ENCODE measurements at places on chromosomes 3 and 15.

GRCh38 chr15:83436513-83437158 is 10.5 kb upstream of the SH3GL3 start:
- DNase-seq: no peak

DNA sequence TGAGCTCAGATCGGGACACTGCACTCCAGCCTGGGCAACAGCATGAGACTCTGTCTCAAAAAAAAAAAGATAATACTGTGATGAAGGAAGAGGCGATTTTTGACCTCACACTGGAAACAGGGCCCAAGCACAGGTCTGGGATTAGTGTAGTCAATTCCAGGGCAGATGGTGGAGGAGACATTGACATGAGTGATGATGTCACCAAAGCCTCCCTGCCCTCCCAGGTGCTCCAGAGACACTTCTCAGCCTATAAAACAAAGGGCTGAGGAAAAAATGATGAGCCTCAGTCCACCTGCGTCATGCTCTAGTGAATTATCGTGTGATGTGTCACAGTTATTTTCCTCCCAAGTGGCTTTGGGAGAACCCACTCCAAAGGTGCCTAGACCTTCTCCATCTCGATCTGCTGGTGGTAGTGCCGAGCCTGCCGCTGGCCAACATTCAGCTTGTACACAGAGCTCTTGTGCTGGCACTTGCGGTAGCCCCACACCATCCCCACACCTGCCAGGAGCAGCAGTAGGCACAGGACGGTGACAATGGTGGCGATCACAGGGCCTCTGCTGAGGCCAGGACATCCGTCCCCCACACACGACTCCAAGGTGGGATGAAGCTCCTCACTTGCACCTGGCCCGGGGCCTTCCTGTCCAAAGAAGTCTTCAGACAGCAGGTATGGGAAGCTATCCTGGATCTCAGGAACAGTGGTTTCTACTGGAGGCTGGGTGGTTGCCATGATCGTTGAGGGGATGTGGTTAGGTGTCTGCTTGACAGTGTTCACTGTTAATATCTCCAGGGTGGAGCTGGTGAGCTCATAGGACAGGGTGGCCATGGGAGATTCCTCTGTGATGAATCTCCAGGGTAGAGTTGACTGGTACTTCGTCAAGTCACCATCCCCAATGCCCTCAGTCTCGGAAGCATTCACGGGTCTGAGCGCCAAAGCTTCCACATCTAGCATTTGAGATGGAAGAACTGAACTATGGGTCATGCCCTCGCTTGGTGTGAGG is 38.8 kb downstream of the CRTAP start:
- no peak for DNase-seq

DNA sequence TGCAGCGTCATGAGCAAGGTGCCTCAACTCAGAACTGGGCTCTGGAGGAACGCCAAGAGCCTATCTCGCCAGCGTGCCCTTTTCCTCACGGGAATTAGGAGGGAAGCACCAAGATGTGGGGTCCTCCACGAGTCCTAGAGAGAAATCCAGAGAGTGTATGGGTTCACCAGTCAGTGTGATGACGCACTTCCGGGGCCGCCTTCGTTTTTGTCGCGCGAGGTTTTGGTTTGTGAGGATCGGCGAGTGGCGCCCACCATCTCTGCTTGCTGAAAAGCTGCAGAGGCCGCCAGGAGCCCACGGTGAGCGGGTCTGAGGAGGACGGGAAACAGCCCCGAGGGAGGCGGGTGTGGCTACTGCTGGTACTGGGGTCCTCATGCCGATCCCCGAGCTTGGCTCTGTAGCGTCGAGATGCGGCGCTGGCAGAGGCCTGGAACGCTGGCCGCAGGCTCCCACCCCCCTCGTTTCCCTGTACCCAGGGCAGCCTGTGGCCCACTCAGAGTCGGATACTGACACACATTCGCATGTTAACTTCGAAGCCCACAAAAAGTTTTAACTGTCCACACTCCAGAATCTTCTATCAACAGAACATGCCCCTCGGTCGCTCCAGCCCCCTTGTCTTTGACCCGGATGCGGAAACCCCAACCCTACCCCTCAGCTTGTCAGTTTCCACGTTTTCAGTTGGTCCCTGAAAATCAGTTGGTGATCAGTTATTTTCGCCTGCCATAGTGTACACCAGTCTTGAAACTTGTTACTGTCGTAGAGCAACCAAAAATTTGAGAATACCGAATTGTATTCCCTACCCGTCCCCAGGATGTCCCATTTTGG is 30.4 kb downstream of the ZNF662 start:
- no peak for DNase-seq

DNA sequence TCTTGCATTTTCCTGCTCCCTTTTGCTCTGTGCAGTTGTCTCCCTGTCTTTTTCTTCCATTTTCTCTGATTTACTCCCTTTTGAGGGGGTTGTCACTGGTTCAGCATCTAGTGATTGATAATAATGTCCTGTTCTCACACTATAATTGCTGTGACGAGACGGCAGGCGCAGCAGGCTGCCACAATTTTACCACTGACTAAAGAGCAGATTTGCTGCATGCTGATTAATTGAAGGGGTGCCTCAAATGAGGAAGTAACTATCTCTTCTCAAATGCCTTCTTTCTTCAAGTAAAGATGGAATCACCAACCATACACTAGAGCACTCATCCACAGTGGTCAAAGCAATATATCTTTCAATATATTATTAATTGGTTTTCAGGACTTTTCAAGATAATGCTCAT is 219.3 kb downstream of the CBLB start:
- DNase-seq: no peak

- DNase-seq: no peak
Measured at GRCh38 chr15:100528833-100529428, at the start of gene CERS3. Gene CERS3 (minus strand): TSS chr15:100528950. CDS start chr15:100501849, 27,101 bp downstream.

GRCh38 chr15:31403606-31404005 is 77.0 kb downstream of the KLF13 start:
- no peak for DNase-seq

DNA sequence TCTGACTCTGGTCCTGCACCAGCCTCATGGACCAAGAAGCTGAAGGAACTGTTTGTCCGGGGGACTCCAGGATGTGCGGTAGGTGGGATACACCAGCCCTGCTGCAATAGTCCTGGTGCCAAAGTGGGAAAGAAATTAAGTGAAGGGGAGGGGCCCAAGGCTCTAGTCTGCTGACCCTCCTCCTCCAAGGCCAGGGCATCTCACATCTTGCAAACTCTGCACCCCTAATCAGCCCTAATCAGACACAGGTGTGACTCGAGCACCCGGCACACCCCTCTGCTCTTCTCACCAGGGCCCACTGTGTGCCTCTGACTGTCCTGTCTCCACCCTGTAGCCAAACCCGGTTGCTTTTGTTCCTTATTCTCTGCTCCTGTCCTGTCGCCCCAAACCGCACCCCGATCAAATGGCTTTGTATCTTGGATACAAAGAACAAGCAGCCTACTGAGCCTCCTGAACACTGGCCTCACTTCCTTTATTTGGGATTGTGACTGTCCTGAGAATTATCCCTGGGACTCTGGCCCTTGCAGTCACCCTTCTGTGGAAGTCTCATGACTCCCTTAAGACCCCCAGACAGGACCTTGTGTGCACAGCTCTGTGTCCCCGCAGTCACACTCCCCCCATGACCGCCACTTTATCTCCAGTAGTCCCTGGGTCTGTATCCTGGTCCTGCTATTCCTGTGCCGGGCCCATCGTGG is 26.7 kb upstream of the SLC41A3 start:
- DNase-seq: no peak

- no peak for DNase-seq
Measured at GRCh38 chr15:78766041-78766440, 45.2 kb downstream of the ADAMTS7 start.

DNA sequence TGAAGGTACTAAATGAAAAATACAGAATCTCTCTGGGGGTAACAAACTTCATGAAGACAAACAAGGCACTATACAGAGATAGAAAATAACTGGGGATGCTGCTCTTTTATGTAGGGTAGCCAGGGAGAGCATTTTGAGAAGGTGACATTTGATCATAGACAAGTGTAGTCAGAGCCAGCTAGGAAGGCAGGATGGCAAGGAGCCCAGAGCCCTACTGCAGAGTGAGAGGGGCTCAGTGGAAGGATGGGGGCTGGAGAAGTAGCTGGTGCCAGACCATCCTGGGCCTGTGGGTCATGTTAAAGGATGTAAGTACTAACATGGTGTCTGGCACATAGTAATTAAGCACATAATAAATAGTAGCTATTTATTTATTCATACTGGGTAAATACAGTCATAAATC is 133.6 kb downstream of the MEIS2 start:
- no peak for DNase-seq

GRCh38 chr3:185561958-185562357 is 9.6 kb upstream of the LIPH start:
- DNase-seq: no peak

GRCh38 chr3:192410684-192410960 is 316.7 kb downstream of the FGF12 start:
- no peak for DNase-seq

GRCh38 chr15:60801395-60801794 is 322.5 kb upstream of the ICE2 start:
- no peak for DNase-seq

GRCh38 chr3:32136703-32137102 is 30.3 kb downstream of the GPD1L start:
- DNase-seq: no peak

- no peak for DNase-seq
Measured at GRCh38 chr15:90063770-90064247, 38.5 kb downstream of the IDH2 start.

DNA sequence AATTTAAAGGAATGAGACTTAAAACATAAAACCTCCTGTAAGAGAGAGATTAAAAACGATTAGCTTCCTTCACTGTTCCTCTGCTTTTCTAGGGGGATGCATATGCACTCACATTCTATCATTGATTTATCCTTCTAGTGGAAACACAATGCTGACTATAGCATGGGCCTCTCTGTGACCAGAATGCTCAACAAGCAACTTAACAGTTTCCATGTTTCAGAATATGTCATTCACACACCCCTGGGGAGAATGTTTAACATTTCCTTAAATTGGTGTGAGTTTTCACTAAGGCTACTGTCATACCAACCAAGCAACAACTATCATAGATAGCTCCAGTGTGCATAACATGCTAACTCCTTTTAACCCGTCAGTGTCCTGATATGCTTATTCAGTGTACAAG is 337.9 kb upstream of the GRM7 start:
- DNase-seq: no peak

DNA sequence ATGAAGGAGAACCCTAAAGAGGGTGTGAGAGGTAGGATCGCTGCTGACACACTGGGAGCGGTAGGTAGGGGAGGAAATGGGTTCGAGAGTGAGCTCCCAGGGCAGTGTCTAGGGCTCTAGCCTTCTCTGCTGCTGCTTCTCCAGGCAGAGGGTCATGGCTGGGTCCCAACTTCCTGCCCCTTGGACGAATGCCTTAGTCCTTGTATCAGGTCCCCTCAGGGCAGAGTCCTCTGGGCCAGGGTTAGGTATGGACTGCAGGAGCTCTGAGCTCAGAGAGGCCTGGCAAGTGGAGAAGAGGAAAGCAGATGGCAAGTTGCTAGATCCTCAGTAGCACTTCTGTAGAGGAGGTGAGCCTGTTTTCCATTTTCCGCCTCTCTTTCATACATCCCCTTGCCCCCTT is 2.9 kb downstream of the CORO2B start:
- DNase-seq: no peak

DNA sequence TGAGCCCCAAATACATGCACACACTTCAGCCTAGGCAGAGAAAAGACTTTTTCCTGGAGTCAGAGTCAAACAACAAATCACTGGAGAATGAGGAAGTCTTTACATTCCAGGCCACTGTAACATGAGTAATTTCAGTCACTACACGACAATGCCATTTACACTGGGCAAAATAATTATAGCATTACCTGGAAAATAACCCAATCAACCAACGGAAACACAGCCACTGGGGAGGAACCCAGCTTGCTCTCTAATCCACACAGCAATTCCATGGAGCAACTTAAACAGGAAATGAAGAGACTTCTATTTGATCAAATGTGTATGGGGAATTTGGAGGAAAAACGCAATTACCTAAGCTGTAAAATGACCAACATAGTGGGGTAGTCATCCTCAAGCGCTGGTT is 15.2 kb downstream of the FSTL1 start:
- DNase-seq: no peak

GRCh38 chr3:169340065-169340464 is 323.4 kb downstream of the MECOM start:
- no peak for DNase-seq

DNA sequence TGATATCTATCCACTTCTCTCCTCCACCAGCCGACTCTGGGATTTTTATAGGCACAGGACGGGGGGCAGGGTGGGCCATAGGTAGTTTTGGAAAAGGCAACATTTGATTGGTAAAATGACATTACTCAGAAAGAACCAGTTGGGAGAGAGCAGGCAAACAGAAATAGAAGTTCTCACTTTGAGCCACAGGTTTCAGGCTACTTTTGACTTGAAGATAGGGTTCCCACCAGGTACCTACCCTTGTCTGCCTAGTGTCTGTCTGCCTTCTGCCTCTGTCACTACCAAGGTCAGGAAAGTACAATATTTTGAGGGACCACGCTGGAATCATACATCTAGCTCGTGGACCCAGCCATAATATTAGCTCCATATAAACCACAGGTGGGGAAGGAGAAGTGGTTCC is 412.9 kb upstream of the GRM7 start:
- DNase-seq: no peak

DNA sequence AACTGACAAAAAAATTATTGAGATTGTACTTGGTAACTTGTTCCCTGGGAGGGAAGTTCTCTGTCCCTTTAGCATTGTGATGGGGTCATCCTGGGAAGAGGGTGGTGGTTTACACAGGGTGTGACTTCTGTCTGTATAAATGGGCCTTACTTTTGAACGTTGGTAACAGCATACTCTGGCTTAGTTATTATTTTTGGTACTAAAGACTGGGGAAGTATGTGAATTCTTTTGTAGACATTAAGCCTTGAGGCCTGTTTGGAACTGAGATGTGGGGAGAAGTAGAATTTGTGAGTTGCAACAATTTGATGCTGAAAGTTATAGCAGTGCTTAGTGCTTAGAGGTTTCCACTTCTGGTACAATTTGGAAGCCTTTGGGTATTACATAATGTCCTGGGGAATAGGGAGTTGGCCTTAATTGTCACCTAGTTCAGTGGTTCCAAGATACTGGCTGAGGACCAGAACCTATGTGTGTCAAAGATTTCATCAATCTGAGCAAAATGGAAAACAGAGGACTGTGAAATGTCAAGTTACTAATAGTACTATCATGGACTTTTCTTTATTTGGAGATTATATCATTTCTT is 15.9 kb downstream of the TLNRD1 start:
- no peak for DNase-seq

GRCh38 chr15:78603467-78603866 is 17.3 kb downstream of the CHRNA3 start:
- no peak for DNase-seq

DNA sequence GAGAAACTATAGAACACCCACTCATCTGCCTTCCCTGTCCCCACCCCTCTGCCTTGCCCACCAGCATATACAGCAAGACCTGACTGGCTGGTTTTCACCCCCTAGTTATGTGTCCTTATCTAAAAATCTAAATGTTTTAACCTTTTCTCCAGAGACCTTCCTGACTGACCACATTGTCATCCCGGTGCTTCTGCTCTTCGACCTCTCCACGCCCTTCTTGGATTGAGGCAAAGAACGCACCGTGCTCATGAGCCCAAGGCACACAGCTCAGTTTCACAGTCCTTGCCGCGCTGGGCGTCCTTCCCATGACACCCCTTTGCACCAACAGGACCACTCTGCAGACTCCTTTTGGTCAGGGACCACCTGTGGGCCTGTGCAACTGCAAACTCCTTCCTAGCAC is 62.7 kb downstream of the B3GNT5 start:
- DNase-seq: no peak
